ENCODE measurements at places on chromosomes 7 and 10.

DNA sequence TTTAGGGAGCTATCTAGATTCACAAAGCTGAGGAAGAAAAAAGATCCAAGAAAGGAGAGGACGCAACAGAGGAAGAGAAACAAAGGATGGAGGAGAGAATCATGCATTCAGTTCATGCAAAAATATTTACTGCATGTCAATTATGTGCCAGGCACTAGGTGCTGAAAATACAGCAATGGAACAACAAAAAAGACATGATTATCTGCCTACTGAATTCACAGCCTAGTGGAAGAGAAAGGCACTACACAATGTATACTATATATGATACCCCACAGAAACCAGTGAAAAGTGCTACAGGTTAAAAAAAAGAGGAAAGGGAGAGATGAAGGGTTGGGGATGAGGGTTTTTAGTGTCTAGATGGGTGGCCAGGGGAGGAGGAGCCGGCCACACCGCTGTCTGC is 520.4 kb upstream of the CELF2 start:
- no peak for DNase-seq

GRCh38 chr7:130270947-130271800 is 4.5 kb downstream of the CPA2 start:
- DNase-seq, result no peak

GRCh38 chr10:57294698-57295097 is 933.6 kb upstream of the ZWINT start:
- no peak for DNase-seq

GRCh38 chr10:13425397-13425796 is 77.3 kb upstream of the SEPHS1 start:
- no peak for DNase-seq

- no peak for DNase-seq
These were observed 74.8 kb downstream of the ZEB1 start for GRCh38 chr10:31393844-31394243.

DNA sequence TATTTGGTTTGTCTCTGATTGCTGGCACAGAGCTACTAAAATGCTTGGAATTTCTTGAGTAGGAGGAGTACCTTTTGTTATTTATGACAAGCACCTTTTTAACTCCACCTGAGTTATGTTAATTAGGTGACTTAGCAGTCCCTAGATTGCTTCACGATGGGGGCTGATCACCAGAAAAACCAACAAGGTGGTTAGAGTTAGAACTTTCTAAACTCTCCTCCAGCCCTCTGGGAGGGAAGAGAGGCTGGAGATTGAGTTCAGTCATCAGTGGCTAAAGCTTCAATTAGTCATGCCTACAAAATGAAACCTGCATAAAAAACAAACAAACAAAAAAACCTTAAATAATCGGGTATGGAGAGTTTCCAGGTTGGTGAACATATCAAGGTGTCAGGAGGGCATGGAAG is 23.6 kb upstream of the ING3 start:
- no peak for DNase-seq

DNA sequence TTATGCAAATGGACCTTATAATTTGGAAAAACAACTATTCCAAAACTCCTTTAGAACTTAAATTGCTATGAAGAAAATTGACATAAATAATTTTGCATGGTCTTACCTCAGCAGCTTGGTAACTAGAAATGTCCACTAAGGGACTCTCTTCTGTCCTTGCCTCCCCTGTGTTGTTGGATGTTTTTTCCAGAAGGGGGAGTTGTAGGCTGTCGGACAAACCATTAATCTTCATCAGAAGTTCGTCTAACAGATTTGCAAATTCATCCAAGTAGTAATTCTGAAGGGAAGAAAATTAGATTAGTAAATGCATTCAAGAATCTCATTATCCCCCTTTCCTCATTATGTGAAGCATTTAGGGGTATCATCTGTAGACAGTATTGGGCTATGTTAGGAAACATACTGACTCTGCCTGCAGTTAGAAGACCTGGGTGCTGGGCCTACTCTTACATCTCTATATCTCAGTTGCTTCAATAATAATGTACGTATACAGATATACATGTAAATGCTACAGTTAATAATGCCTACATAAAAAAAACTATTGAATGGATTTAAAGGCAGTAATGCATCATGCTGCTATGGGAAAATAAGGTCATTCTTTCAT is 155.6 kb downstream of the PKD1L1 start:
- no peak for DNase-seq

- no peak for DNase-seq
These were observed 31.9 kb upstream of the AGR3 start for GRCh38 chr7:16913643-16914042.

DNA sequence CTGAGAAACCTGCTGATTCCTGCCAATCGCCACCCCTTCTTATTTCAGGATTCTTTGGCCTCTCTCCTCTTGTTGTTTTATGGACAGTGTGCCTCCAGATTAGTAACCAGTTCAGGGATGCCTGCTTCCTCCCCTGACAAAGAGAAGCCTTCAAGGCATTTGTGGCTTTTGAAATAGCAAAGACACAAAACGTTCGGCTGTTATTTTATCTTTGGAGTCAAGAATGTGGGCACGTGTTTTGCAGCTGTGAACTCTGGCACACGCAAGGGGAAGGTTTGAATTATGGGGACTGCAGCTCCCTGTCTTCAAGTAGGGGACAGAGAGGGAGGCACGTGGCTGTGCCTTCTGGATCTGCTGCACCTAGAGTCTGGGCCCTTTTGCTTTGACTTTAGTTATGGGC is 157.9 kb upstream of the GRB10 start:
- no peak for DNase-seq

DNA sequence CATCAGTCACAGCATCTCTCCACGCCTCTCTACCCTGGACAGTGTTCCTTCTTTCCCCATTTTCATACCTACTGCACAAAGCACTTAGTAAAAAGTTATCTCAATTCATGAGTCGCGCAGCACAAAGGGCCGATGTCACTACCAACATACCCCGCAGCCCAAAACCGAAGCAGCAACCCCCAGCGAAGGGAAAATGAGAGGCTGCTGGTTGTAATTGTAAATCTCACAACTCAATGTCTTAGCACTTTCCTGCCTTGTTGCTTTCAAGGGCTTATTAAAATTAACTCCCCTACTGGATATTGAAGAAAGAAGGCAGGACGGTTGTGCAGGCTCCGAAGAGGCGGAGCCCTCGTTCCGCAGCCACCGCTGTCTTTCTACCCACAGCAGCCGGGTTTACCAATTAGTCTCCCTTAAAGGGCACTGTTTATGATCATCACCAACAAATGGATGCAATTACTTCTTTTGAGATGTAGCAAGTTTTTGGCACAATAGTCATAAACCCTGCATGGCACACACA is 6.5 kb downstream of the DIP2C start:
- no peak for DNase-seq
